ENCODE measurements at places on chromosomes 12 and 14.

GRCh38 chr14:77103475-77103874 lies 5.4 kb downstream of the CIPC start:
- no peak for DNase-seq

DNA sequence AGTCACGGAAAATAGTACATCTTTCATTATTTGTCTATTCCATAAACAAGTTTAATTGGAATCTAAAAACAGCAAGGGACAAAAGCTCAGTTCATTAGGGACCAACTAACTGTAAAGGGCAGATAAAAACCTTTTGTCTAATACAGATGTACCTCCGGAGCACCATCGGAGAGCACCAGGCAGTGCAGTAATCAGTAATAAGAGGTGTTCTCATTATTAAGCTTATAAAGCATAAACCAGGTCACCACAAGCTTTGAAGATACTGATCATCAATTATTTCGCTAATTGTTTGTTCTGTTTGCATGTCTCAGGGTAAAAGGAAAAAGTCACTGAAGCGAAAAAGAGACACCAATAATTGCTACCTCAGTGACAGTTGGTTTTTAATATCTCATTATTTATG lies 207.3 kb upstream of the PRKD1 start:
- no peak for DNase-seq

DNA sequence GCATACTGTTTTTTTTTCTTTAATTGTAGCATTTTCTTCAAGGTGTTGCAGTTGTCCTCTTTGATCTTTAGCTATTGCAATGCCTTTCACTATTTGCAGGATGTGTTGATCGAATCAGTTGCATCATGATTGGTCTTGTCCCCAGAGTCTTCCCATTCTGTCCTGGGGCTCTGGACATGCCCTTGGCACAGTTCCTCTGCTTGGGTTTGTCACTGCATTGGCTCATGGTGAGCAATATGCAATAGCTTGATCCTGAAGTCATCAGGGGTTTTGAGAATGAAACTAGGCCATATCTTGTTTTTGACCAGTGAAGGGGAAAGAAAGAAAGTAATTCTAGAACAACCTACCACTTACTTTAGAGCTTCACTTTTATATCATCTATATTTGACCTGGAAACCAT lies 281.5 kb downstream of the TMEM117 start:
- DNase-seq: no peak

DNA sequence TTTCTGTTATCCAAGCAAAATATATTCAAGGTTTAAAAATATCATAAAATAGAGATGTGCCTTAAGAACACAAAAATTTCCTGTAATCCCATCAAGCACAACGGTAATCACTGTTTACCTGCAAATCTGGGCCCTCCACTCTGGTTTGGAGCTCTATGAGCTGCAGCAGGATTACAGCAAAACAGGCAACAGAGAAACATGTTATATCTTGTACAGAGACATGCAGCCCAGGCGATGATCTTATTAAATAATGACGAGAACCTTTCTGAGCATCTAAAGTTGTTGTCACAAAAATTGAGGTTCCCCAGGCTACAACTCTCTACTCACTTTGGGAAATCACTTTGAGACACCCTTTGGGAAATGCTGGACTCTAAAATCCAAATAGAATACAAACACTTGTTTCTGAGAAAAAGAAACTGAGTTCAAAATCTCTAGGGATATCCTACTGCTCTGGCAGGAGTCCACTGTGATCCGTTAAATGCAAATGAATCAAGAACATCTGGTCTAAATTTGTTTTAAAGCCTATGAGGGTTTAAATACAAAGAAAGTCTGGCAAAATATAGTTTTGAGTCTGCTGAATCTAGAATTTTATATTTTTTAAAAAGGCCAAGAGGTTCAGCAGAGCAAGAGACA lies 36.3 kb downstream of the STON2 start:
- no peak for DNase-seq

- no peak for DNase-seq
Observed at GRCh38 chr14:100988011-100988410, 84.5 kb upstream of the RTL1 start.

DNA sequence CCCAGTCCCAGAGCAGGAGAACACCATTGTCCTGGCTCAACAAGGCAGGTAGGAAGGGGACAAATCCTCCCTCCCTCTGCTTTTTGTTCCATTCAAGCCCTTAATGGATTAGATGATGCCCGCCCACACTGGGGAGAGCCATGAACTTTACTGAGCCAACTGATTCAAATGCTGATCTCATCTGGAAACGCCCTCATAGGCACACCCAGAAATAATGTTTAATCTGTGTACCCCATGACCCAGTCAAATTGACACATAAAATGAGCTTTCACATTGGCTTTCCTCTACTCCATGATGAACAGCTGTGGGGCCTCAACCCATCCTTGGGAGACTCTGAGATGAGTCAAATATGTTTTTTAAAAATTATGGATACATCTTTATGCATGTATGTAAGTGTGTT lies 141.8 kb downstream of the GALC start:
- no peak for DNase-seq

- no peak for DNase-seq
Observed at GRCh38 chr14:64474041-64474440, 8.7 kb downstream of the AKAP5 start.

DNA sequence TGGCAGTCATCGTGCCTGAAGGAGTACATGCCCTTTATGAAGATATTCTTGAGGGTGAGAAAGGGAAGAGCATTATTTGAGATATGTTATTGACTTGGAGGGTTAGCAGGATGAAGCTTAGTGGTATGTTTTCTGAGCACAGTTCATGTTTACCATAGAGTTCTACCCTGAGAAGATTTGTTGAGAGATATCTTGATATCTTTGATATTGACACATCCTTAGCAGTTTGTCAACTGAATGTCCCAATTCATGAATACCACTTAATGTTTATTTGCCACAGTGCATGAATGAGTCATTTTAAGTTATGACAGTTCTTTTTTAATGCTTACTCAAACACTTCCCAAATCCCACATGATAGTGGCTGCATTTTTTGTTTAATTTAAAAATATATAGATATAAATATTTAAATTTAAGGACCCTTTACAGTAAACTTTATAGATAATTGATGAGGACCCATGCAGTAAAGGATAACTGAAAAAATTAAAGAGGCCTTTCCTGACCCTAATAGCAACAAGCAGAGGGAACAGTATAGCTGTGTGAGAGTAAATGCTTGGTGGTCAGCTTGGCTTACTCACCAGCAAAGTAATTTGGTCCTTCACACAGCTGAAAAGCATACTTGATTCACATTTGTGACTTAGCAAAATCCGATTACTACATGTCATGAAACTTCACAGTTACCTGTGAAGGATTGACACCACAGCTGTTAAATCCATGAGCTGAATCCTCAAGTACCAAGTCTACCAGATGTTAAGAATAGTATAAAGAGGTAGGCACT lies 25.8 kb downstream of the SLC39A9 start:
- peak; percentile 60 for DNase-seq

- peak; percentile 51 for DNase-seq
Observed at GRCh38 chr14:67417633-67418032, 5.7 kb upstream of the PLEK2 start.

DNA sequence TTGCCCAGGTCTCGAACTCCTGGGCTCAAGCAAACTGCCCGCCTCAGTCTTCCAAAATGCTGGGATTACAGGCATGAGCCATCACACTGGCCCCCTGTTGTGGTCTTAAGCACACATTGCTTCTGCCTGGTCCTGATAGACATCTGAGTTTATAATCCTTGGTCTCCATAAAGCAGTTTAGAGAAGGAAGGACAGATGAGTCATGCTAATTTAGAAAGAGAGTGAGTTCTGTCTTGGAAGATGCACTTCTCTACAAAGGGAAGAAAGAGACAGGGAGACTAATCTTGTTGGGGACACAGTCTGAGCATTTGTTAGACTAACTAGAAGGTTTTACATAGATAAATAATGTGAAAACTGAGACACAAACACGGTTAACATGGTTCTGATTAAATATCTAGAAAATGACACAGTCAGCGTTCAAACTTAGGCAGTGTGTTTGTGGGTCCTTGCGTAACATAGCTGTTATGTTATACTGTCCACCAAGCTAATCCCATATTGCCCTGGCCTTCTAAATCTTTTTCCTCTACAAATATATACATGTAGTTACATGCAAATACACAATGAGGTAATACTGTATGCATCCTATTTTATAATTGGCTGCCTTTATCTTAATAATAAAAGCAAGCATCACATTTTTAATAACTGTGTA lies 31.0 kb downstream of the SAMD4A start:
- peak; percentile 78 for DNase-seq

- DNase-seq: no peak
Observed at GRCh38 chr12:80692114-80692513, 15.3 kb upstream of the MYF6 start.

DNA sequence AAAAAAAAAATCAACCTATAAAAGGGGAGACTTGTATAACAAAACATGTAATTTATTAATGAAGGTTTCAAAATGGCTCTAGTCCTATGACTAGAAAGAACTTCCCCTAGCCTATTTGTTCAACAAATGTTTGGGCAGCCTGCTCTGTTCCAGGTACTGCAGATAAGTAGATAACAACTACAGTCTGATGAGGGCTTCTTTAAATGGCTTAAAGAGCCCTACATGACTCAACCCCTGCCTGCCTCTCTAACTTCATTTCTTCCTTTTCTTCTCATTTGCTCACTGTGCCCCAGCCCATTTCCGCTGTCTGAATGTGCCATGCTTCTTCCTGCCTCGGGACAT lies 21.5 kb downstream of the ALDH6A1 start:
- DNase-seq: no peak

GRCh38 chr14:61678975-61679374 lies 16.3 kb upstream of the HIF1A start:
- peak; percentile 38 for DNase-seq

- DNase-seq: peak; percentile 22
Observed at GRCh38 chr12:27682534-27682933, 13.7 kb upstream of the REP15 start.

DNA sequence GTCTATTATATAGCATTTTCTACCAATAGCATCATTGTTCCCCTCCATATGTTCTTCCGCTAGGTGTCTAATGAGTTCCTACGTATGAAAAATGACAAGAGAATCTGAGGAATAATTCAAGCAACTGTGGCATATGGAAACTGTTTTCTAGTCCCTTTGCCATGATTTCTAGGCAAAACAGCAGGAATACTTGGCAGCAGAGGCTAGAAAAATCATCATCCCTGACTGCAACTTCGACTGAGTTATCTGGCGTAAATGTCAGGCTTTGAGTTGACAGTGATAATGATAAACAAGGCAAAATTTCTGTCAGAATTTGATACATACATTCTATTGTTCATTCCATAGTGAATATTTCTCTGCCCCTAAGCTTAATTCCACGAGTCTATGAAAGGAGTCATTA lies 572.8 kb upstream of the USP15 start:
- no peak for DNase-seq

GRCh38 chr14:102594514-102595175 lies 2.2 kb downstream of the RCOR1 start:
- peak; percentile 73 for DNase-seq

- DNase-seq: peak; percentile 86
Observed at GRCh38 chr12:113322343-113322742, 12.6 kb downstream of the SLC8B1 start.
